ENCODE measurements at places on chromosomes 4 and X. TPM values are rescaled to one million over a fixed set of nuclear protein-coding genes. Genes with fewer than 3 reads are reported as not detected.

ACSL4 gene
- polyA plus RNA-seq = 11.5 TPM

PPP2R2C gene
- not detected for polyA plus RNA-seq

SYNPO2 gene
- polyA plus RNA-seq = 9.0 TPM

PSAPL1 gene
- not detected for polyA plus RNA-seq

DNA sequence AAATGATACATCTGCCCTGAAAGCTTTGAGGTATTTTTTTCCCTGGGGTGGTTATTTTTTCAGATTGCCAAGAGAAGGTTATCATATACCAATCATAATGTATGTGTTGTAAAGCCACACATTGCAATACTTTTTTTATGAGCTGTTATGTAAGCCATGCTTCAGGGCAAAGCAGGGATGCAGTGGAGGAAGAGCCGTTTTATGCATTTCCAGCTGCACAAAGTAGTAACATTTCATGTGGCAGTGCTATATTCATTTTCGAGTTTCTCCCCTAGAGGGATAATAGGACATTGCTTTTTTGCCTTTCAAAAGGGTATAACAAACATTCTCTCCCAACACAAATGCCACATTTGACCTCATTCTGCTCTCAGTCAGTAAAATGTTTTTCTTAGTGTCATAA is 68.5 kb downstream of the GALNT7 start:
- H3K27ac ChIP-seq = no peak overlapping the region
- H3K4me1 ChIP-seq = no peaks in the 10 kb centered on the region
- H3K4me3 ChIP-seq = no peak overlapping the region
- H3K36me3 ChIP-seq = no peaks in the 10 kb centered on the region

- H3K27ac ChIP-seq = no peak overlapping the region
- no peak for DNase-seq
- no peaks in the 10 kb centered on the region for H3K36me3 ChIP-seq
- H3K4me3 ChIP-seq = no peak overlapping the region
Measured at GRCh38 chr4:156255230-156256007, 301.8 kb upstream of the CTSO start.

DNA sequence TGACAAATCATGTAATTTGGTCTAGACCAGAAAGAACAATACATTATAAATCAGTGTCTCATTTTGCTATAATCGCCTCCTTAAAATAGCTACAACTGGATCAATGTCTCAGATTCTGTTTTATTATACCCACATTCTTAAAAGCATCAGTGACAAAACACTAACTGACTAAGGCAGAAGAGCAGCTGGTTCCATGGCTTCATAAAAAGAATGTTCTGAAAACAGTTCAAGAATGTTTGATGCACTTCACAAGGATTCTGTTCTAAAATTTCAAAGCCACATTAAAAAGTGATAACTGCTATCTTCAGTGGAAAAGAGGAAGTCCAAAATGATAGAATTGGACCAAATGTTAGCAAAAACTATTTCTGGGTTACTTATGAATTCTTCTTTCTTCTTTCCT is 69.8 kb downstream of the COL25A1 start:
- H3K4me3 ChIP-seq = no peak overlapping the region
- H3K27me3 ChIP-seq = no peaks in the 10 kb centered on the region
- H3K4me1 ChIP-seq = no peaks in the 10 kb centered on the region
- DNase-seq = no peak
- H3K27ac ChIP-seq = no peak overlapping the region
- H3K36me3 ChIP-seq = no peaks in the 10 kb centered on the region

SPANXN3 gene
- polyA plus RNA-seq = not detected

DNA sequence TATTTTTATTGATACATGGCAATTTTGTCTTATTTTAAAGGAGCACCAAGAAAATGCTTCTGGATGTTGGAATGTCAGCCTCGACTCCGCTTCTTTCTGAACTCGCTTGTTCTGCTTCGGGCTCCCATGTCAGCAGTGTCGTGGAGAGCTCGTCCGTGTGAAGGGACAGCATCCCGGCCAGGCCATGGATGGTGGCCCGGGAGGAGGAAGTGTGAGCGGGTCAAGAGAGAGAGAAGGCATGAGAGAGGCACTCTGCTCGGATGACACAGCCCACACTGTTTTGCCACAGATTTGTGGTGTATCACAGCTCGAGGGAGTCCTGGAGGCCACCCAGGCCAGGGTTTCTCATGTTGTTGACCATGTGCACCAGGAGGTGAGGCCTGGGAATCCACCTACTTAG is 107.0 kb downstream of the TRAPPC11 start:
- H3K27me3 ChIP-seq = no peaks in the 10 kb centered on the region
- H3K36me3 ChIP-seq = no peaks in the 10 kb centered on the region
